Right renal pelvis (tissue), 4 donors: ENCODE measurements at places on chromosomes 6 and 20.

GRCh38 chr6:102075539-102075938, 682.0 kb downstream of the GRIK2 start:
- no peak for DNase-seq

- no peak for DNase-seq
Observed at GRCh38 chr20:58636396-58636982, 14.6 kb upstream of the STX16 start.

DNA sequence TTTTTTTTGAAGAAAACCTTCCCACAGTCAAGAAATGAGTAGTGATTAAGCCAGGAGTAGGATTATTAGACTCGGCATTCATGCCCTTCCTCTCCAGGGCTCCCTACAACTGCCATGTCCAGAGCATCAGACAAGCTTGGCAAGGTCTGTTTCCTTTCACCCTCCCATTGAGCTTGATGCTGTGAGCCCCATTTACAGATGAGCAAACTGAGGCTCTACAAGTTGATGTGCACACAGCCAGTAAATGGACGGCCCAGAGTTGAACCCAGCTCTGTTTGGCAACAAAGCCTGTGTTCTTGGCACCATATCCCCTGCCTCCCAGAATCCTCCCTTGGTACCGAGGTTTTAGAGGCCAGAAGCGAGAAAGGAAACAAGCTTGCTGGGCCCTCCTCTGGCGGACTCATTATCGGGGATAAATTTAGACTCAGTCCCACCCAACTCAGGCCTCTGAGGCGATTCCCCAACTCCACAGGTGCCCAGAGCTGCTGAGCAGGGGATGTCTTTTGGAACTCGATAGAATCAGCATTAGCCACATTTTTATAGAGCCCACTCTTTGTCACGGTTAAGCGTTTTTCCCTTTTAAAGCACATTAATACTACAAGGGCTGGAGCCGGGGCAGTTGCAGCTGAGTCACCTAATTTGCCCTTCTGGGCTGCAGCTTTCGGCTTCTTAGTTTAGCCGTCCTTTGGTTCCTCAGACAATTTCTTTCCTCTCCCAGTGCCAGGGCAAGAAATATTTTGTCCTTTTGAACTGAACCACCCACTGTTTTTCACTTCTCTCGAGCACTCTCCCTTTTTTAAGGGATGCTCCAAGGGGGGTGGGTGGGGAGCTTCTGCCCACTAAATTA, 23.0 kb upstream of the NFATC2 start:
- no peak for DNase-seq

- DNase-seq: no peak
Observed at GRCh38 chr6:108804956-108805355, 43.3 kb upstream of the ARMC2 start.

- DNase-seq: no peak
Observed at GRCh38 chr20:44701118-44701857, 13.9 kb upstream of the CCN5 start.

DNA sequence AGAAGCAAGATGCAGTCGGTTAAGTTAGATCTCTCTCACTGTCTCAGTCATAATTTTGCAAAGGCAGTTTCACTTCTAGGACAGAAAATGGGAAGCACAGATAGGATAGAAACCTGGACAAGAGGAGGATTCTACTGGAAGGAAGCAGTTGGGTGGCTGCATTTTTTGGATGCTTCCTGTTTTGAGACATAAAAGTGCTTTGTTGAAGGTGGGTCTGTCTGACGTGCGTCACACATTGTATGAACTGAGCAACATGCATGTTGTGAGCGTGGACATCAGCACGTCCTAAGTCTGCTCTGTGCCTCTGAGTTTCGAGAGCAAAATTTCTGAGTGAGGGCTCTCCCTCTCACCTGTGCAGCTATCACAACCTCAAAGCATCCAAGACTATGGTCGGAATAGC, 68.7 kb upstream of the SNX9 start:
- DNase-seq: no peak

DNA sequence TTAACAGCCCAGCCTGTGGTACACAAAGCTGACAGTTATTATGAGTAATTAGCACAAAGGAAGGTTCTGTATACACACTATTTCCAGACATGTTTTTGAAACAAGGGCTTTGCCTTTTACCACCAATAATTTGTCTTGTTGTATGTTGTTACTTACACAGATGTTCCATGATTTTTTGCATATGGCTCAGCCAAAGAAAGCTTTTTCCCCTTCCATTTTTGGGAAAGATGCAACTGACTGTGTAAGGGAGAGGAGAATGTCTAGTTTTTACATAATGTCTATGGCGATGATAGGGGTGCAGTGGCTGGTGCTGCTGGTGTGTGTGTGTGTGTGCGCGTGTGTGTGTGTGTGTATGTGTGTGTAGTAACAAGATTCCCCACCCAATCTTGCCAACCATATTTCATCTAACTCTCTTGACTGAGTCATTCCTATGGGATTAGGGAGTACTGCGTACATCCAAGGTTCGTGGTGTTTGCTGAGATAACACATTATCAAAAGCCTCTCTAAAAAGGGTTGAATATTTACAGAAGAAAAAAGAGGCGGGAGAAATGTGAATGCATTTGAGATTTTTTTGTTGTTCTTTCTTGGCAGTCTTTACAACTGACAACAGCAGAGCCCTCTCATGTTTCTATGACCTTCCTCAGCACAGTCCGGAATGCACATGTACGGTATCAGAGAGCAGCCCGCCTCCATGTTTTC, 192.2 kb downstream of the GMPR start:
- no peak for DNase-seq

GRCh38 chr20:20520776-20521175, 152.9 kb downstream of the INSM1 start:
- DNase-seq: no peak

GRCh38 chr20:57772349-57772964, 62.6 kb upstream of the PMEPA1 start:
- no peak for DNase-seq

GRCh38 chr20:43833511-43834395, 80.9 kb upstream of the TOX2 start:
- DNase-seq: no peak
